Activated naive CD4-positive, alpha-beta T cell treated with Interleukin-2 at 50 U/mL for 16 hours (primary cell): ENCODE measurements at places on chromosomes 2 and 18.

GRCh38 chr2:164979113-164979512, 23.8 kb upstream of the SLC38A11 start:
- no peak for DNase-seq

GRCh38 chr18:54209471-54210180, 14.8 kb downstream of the MBD2 start:
- DNase-seq: no peak

DNA sequence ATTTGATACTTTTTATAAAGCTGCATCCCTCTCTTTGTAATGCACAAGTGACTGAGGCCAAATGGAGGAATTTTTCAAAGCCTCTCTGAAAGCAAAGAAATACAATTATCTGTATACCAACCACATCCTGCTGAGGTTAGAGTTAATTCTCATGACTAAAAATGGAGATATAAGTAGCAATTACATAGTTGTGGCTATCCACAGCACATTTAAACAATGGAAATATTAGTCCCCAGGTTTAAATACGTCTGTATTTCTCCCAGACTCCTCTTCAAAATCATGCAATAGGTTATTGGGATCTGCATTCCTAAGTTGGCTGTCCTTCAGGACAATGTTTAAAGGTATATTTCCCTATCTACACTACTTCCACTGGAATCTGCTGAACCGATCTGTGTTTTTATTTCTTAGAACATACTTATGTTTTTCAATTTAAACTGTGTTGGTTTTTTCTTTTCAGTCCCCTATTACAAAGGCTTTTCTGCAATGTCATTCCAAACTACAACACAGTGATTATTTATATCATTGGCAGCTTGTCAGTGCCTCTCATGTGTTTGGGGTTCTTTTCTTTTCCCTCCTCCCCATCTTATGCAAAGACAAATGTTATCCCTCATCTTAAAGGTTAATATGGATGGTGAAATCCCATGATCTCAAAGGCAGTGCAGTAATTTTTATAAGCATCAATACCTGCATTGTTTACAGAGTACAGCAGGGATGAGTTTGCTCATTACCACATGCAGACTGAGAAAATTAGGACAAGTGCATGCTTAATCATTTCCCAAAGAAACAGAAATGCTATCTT, 134.8 kb upstream of the FSHR start:
- no peak for DNase-seq

DNA sequence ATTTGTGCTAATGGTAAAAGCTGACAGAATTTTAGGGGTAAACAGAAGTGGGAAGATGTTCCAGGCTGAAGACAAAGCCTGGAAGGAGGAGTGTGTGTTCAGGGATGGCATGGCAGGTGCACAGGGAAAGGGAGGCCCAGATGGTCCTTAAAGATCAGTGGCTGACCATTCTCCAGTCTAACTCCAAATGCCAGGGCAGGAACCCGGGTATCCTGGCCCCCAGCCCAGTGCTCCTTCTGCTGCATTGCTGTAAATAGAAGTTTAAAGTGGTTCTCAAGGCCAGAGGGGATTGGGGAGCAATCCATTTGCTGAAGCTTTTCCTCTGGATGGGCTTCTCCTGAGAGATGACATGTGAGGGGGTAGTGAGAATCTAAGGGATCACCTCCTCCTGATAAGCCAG, 158.6 kb downstream of the CTIF start:
- DNase-seq: no peak

- DNase-seq: no peak
These were observed 82.7 kb downstream of the LAMA1 start for GRCh38 chr18:7034924-7035323.

DNA sequence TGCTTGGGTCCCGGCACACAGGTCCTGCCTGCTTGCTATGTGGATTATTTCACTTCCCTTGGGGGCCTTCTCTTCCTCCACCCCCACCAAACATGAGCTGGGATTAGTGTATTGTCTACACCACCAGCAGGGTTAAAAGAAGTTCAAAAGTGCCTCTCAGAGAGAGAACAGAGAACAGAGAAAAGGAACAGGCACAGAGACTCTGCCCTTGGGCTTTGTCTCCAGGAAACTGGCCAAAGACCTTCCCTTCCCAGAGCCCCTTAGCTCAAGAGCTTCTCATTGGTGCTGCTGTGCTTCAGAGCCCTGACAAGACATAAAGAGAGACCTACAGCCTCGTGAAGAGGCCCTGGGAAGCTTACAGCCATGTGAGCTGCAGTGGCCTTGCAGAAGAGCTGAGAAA, 7.1 kb upstream of the FIGLA start:
- no peak for DNase-seq

DNA sequence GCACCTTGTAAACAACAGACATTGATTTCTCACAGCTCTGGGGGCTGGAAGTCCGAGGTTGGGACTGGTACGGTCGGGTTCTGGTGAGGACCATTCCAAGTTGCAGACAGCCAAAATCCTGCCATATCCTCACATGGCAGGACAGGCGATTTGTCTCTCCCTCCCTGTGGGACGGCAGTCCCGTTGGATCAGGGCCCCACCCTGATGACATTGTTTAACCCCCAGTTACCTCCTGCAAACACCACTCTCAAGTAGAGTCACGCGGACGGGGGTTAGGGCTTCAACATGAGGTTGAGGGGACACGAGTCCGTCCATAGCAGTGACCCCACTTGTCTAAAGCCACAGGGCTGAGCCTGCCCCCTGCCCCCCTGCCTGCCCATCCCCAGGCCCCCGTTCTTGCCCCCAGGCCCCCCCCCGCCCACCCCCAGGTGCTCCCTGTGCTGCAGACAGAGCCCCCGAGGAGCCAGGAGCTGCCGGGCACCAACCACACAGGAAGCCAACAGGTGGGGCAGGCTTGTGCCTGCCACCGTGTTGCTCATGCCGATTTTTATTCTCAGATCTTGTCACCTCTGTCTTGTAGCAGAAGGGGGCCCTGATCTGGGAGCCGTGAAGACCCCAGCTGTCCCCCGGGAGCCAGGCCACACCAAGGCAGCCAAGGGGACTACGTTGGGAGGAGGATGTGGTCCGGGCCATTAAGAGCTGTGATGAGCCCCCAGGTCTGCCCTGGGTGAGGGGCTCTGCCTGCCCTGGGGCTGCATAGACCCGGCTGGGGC, 82.2 kb downstream of the NFATC1 start:
- no peak for DNase-seq

GRCh38 chr2:212421556-212422334, 116.9 kb downstream of the ERBB4 start:
- DNase-seq: no peak

DNA sequence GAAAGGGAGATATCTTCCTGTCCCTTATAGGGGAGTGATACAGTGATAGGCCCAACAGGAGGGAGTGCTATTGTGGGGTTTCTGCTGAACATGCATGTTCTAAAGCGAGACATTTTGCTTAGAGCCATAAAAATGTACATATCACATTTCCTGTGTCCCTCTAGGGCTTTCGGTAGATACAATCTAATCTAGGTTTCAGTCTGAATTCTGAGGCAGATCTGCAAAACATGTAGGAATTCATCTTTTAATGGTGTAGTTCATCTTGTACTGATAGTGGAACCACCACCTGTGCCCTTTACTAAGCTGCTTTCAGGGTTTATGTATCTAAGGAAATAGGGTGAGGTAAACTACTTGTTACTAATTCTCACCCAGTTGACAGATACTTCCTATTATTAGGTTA, 73.8 kb downstream of the SPTBN1 start:
- no peak for DNase-seq

GRCh38 chr2:224369028-224369632, 32.8 kb downstream of the FAM124B start:
- DNase-seq: no peak

GRCh38 chr2:36137612-36138011, 218.0 kb upstream of the CRIM1 start:
- no peak for DNase-seq

DNA sequence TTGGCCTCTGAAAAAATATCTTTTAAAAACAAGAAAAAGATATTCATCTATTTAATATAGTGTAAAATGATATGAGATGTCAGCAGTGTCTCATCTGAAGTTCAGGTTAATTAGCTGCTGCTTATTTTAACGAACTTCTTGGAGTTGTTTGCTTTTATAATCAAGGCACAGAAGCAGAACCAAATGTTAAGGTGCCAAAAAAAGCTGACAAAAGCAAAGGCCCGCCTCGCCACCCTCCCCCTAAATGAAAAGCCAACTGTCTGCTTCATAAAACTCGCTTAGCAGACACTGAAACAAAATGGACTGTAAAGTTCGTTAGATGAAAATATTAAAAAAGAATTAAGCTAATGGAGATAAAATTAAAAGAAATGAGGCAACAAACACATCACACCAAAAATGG, 562.6 kb downstream of the ZEB2 start:
- no peak for DNase-seq

GRCh38 chr2:191148791-191149190, 2.0 kb downstream of the STAT4 start:
- DNase-seq: no peak
